ENCODE measurements at places on chromosomes 1 and 21. TPM values are rescaled to one million over a fixed set of nuclear protein-coding genes. Genes with fewer than 3 reads are reported as not detected.

Gene PLXNA2
- 26.7 TPM for total RNA-seq

Gene OR6N1
- not detected for total RNA-seq

Gene FAM110D
- total RNA-seq: 8.5 TPM

Gene GON4L
- 49.8 TPM for total RNA-seq

Gene GPR3
- total RNA-seq: not detected

Gene NBPF1
- 16.6 TPM for total RNA-seq

Gene MTOR
- 33.6 TPM for total RNA-seq

Gene C1orf116
- total RNA-seq: 0.17 TPM

- DNase-seq: no peak
Observed at GRCh38 chr1:109981004-109981335, 3.6 kb upstream of the AHCYL1 start.

DNA sequence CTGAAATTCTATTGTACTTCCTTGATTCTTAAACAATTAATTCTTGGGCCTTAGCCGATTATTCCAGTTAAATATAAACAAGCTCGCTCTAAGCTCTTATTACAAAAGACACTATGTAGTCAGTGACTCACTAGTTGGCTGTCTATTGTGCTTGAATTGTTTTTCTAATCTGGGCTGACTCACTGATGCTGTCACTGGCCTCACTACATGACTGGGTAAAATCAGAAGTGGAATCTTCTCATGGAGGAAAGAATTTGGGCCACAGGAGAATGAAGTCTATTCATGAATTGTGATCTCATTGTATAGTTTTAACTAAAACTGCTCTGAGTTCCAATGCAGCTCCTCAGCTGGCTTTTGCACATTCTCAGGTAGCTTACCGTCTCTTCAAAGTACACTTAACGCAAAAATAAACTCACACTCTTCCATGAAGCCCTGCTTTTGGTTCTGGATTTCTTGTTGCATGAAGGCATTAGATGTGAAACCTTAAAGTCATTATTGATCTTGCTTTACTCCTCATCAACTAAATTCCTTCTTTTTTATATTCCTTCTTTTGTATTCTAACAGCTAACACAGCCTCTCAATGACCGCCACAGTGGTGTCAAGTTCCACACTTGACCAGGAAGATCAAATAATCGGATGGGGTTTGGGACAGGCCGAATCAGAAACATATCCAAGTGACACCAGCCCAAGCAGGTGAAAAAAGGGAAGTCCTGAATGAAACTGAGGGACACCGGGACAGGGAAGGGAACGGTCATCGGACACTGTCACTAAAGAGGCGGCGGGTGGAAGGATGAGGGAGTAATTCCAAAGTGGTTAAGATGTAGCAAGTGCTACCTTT is 80.9 kb upstream of the LBR start:
- no peak for DNase-seq

GRCh38 chr1:111191496-111191895 is 8.9 kb downstream of the DENND2D start:
- no peak for DNase-seq

GRCh38 chr1:65332821-65333220 is 23.5 kb downstream of the DNAJC6 start:
- no peak for DNase-seq

- no peak for DNase-seq
Observed at GRCh38 chr1:94874423-94874822, 52.5 kb downstream of the CNN3 start.

DNA sequence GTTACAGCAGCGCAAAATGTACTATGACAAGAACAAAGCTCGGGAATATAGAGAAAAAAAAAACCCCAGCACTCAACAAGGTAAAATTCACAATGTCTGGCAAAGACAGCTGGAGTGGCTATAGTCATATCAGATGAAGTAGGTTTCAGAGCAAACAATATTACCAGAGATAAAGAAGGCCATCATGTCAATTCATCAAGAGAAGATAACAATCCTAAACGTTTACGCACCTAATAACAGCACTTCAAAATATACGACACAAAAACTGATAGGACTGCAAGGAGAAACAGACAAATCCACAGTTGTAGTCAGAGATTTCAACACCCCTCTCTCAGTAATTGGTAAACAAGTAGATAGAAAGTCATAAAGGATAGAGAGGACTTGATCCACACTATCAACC is 455.2 kb downstream of the PTPRU start:
- no peak for DNase-seq

DNA sequence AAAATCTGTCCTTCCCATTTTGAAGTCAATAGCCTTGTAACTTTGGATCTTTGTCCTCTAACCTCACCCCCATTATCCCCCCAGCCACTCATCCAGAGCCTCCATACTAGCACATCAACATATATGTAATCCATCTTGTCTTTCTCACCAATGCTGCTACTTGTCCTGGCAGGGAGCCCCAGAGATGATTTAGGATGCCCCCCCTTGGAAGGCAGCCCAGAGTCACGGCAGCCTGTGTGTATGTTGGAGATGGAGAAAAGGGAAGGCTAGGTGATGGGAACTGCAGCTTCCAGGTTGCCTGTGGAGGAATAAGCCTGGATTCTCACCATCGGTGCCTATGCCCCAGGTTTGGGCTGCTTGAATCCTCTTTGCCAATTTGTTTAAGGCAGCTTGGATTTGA is 51.7 kb upstream of the SCMH1 start:
- no peak for DNase-seq

DNA sequence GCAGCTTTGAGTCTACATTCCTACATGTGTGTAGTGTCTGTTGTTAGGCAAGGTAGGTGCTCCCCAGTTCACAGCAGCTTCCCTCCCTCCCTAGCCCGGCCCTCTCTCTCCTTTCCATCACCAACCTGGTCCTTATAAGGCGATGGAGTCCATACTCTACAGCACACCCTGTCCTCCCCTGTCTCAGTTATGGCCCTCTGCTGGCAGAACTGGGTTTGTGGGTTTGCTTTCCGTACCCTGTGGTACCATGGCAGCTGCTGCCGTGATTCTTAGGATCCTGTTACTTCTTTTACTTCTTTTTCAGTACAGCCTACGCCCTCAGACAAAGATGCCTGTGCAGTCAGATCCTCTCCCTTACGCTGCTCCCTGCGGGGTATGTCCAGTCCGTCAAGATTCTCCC is 31.7 kb downstream of the AK5 start:
- DNase-seq: no peak

- no peak for DNase-seq
Observed at GRCh38 chr1:167713330-167714081, 8.3 kb upstream of the MPZL1 start.

GRCh38 chr1:97943354-97943753 is 22.5 kb upstream of the DPYD start:
- DNase-seq: no peak

DNA sequence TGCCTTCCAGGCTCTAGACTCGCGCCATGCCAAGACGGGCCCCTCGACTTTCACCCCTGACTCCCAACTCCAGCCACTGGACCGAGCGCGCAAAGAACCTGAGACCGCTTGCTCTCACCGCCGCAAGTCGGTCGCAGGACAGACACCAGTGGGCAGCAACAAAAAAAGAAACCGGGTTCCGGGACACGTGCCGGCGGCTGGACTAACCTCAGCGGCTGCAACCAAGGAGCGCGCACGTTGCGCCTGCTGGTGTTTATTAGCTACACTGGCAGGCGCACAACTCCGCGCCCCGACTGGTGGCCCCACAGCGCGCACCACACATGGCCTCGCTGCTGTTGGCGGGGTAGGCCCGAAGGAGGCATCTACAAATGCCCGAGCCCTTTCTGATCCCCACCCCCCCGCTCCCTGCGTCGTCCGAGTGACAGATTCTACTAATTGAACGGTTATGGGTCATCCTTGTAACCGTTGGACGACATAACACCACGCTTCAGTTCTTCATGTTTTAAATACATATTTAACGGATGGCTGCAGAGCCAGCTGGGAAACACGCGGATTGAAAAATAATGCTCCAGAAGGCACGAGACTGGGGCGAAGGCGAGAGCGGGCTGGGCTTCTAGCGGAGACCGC is 2.0 kb upstream of the OLIG2 start:
- no peak for DNase-seq

- no peak for DNase-seq
Observed at GRCh38 chr1:236844499-236845271, 49.6 kb downstream of the MTR start.

DNA sequence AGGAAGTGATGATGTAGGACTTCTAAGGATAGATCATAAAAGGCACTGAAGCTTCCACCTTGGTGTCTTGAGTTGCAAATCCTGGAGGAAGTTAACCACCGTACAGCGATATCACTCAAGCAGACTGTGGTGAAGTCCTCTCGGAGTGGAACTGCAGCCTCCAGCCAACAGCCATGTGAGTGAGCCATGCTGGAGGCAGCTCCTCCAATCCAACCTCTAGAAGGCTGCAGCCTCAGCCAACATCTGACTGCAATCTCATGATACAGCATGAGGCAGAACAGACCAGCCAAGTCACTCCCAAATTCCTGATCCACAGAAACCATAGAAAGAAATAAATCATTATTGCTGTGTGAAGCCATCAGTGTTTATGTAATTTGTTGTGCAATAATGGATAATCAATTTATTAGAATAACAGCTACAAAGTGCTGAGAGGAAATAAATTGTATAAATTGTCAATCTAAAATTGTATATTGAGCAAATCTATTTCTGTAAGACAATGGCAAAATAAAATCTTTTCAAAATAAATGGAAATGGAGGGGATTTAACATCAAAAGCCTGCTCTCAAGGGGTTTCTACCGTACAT is 65.0 kb downstream of the PRSS38 start:
- peak; percentile 87 for DNase-seq

- DNase-seq: no peak
Observed at GRCh38 chr1:201305815-201306214, 22.5 kb downstream of the PKP1 start.

- peak; percentile 47 for DNase-seq
Observed at GRCh38 chr1:234659538-234659937, 49.6 kb upstream of the IRF2BP2 start.

- no peak for DNase-seq
Observed at GRCh38 chr21:27425574-27425973, 458.7 kb upstream of the ADAMTS5 start.

DNA sequence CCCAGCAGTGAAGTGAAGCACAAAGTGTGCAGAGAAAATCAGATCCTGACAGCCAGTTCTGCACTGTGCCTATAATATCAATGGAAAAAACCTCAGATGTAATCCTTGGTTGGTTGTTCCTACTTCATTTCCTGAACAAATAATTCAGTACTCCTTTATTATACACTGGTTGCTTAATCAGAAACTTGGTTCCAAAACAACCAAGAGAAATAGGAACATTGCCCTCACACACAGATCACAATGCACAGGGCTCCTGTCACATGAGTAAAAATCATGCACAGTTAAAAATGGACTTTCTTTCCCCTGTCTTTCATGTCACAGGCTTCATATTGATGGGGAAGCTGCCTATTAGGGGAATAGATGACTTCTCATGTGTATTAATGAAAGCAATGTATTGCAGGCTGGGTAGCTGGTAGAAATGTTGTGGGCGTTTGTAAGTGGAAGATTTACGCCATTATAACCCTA is 9.7 kb downstream of the DNASE2B start:
- no peak for DNase-seq
